ENCODE measurements at places on chromosomes 3 and 15. TPM values are rescaled to one million over a fixed set of nuclear protein-coding genes. Genes with fewer than 3 reads are reported as not detected.

The GOLGA8S gene
- 0.41 TPM for polyA plus RNA-seq

The SAMMSON gene
- not detected for polyA plus RNA-seq

The OXSM gene
- 17.4 TPM for polyA plus RNA-seq

GRCh38 chr15:99707473-99708270 lies 25.6 kb downstream of the LYSMD4 start:
- no peak for DNase-seq

- DNase-seq: no peak
Measured at GRCh38 chr3:197953325-197953724, 3.3 kb downstream of the RPL35A start.

DNA sequence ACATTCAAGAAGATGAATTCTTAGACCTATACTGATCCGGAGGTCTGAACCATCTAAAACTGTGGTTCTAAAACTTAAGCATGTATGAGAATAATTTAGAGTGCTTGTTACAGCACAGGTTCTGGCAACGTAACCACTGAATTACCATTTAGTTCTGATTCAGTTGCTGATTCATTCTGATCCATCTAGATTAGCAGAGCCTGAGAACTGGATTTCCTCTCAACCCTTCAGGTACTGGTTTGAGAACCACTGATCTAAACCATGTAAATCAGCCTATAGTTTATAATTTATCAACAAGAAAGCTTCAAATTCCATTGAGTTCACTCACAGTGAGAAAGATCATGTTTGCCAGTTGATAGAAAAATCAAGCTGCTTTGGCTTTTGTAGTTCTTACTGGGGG lies 1001.1 kb upstream of the EPHA6 start:
- no peak for DNase-seq

DNA sequence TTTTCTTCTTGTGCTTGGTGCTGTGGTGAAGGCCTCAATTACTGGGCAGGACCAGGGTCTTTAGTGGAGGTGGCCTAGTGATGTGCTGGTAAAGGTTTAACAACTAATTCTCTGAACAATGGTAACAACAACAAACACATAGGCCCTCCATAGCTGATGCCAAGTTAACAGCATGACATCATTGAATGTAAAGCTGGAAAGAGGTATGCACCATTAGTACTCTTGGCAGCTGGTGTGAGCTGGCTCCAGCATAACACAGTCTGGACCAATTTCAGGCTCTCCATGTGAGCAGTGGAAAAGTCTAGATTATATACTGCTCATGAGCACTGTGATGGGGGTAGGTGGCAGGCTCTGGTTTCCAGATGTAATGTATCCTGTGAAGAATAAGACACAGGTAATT lies 61.8 kb downstream of the SLC7A14 start:
- DNase-seq: no peak
